ENCODE measurements at places on chromosomes 6 and 20.

DNA sequence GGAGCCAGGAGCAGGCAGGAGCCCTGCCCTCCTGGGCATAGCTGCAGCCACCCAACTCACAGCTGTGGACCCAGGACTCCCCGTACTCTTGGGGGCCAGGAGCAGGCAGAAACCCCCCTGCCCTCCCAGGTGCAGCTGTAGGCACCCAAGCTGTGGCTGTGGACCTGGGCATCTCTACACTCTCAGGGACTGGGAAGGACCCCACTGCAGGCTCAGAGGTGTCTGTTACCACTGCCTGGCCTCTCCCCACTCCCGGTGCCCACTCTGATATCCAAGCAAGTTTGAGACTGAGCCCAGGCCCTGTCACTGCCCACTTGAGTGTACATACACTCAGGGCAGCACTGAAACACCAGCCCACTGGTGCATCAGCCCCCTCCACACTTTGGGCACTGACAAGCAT, 193.5 kb upstream of the MANEA start:
- no peak for DNase-seq

GRCh38 chr6:56999049-56999448, 44.1 kb downstream of the BEND6 start:
- no peak for DNase-seq

- DNase-seq, result no peak
Measured at GRCh38 chr6:170081556-170081955, 209.3 kb downstream of the DLL1 start.

DNA sequence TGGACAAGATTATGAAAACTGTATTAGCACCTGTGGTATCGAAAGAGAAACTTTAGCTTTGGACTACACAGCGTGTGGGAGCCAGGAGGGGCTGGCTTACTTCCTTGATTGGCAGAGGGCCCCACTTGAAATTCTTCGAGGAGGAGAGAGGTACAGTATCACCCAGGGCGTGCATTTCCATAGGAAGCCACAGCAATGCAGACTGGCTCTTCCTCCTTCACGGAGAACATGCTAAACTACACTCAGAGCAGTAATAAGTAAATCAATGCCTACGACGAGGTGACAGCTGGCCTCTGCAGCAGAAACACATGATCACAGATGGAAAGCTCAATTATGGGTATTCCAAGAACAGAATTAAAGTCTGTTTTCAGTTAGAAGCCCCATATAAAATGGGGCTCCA, 44.2 kb downstream of the MYLK4 start:
- no peak for DNase-seq
